Breast epithelium (tissue), 4 donors: ENCODE measurements at places on chromosomes 1 and 21. TPM values are rescaled to one million over a fixed set of nuclear protein-coding genes. Genes with fewer than 3 reads are reported as not detected.

Gene CFAP74
- 0.29 TPM for total RNA-seq

Gene CYP4A11
- total RNA-seq, result 4.6 TPM

Gene HCRTR1
- total RNA-seq, result not detected

Gene MAN1A2
- 52.8 TPM for total RNA-seq

- no peak for DNase-seq
Measured at GRCh38 chr1:233406339-233406960, 78.9 kb downstream of the MAP3K21 start.

DNA sequence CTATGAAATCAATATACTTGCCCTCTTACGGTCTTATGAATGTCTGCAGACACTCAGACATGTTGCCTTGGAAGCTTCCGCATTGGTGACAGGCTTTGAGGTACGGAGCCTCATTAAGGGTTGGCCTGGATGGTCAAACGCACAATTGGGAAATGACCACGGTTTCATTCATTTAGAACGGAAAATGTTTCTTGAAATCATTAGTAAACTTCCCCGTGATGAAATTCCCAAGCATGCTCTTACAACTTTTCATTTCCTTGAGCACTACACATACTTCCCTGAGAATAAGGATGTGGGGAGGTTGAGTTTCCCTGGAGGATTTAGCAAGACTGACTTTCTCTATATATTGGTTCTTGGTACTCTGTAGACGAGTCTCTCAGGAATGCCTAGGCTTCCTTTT is 146.3 kb downstream of the HLX start:
- no peak for DNase-seq

- DNase-seq, result no peak
Measured at GRCh38 chr1:229254910-229255541, 15.9 kb upstream of the RAB4A start.

DNA sequence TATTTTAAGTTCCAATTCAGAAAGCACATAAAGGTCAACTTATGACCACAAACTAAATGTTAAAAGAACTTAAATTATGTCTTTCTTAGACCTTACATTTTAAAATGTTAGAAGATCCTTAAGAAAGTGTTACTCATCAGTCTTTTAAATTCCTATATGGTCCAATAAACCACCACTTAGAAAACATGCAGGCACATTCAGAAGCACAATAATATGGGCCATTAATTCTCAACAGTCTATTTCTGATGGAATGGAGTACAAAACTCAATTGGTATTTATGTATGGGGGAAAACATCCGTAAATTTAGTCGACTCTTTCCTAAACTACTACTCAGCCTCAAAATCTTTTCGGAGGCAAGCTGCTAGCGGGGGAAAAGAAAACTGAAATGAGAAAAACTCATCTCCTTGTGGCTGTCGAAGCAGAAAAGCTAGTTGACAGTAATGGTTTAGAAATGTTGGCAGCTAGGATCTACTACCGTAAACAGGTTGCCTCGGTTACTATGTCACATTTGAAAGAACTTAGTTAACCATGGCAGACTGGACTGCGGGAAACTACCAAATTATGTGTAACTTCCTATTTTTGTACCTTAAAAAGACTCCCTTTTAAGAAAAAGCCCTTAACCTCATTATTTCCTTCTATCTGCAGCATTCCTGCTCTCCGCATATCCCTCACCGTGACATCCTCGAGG is 1.0 kb downstream of the TRMT1L start:
- no peak for DNase-seq

GRCh38 chr1:1347663-1348419 is 1.4 kb downstream of the DVL1 start:
- no peak for DNase-seq

GRCh38 chr1:53321776-53322602 is 5.9 kb downstream of the LRP8 start:
- no peak for DNase-seq
